ENCODE measurements at places on chromosomes 4 and X.

DNA sequence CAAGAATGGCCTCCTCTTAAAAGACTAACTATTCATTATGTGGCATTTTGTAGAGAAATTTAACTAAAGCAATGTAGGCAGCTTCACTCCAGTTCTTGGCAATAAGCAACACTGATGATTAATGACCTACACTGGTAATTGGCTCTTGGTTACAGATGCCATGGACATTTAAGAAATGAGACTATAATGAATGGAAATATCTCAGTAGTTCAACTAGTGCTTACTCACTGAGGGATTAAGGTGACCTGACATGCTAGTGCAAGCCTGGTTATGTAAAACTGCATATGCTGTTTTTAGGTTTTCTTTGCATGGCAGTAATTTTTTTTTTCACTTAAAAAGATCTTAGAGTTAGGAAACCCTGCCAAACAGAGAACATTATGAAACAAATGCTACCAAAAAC lies 152.7 kb upstream of the AADAT start:
- DNase-seq = no peak

DNA sequence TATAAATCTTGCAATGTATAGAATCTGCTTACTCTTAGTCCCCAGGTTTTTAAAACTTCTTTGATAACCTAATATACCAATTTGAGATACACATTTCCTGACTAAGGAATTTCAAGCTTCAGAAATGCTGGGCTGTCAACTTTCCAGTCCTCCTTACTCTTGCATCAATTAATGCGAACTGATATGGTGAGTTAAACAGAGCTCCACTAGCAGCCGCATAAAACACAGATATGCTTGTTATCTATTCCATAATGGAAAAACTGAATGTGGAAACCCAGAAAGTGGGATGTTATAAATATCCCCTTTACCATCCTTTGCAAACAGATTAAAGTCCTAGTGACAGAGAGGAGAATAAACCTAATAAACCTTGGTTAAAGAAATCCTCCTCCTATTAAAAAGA lies 1913.7 kb downstream of the STIM2 start:
- DNase-seq = no peak

- no peak for DNase-seq
Observed at GRCh38 chrX:10381193-10381592, 224.4 kb downstream of the CLCN4 start.

DNA sequence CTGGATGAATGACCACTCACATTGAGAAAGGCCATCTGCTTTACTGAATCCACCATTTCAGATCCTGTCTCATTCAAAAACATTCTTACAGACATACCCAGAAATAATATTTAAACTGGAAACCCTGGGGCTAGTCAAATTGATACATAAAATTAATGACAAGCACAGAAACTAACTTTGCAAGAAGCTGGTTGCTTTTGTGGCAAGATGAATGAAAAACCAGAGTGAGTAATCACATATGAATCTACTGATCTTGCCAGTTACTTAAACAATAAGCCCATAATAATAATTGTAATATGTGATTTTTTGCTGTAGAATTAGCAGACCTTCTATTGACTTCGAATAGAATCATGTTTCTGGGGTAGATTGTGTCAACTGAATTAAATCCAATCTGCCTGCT lies 235.1 kb downstream of the PPARGC1A start:
- DNase-seq = no peak

DNA sequence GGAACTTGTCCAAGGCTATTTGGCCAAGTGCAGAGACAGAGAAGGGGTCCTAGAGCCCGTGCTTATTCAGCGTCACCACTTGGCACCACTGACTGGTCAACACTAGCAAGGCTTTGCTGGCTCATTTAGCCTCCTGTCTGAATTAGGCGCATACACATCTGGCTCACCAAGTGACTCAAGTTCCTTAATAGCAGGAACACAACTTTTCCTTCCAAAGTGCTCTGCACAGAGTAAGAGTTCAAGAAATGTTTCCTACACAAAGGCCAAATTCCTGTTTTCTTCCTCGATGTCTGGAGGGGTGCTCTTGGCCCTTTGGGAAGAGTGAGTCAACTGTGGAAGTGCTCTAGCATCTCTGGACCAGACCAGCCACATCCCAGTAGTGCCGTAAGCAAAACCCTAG lies 26.8 kb upstream of the CENPU start:
- DNase-seq = no peak

GRCh38 chr4:145868637-145869409 lies 69.8 kb downstream of the ZNF827 start:
- no peak for DNase-seq

DNA sequence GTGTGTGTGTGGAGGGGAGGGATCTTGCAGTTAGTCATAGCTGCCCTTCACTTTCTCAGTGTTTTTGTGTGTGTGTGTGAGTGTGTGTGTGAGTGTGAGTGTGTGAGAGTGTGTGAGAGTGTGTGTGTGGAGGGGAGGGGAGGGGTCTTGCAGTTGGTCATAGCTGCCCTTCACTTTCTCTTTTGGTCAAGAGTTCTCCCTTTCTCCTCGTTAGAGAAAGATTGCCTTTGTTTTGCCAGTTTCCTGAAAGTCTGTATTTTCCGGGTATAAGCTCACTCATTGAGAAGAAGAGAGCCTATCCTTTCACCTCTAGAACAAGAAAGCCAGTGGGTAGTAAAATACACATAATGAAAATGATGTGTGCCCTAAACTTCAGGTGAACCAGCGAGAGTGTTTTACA lies 75.2 kb upstream of the ENPP6 start:
- DNase-seq = no peak

- DNase-seq = no peak
Observed at GRCh38 chrX:54641530-54641929, 111.5 kb downstream of the GNL3L start.
